ENCODE measurements at places on chromosomes 1 and 21. TPM values are rescaled to one million over a fixed set of nuclear protein-coding genes. Genes with fewer than 3 reads are reported as not detected.

- no peaks in the 10 kb centered on the region for H3K27me3 ChIP-seq
- no peaks in the 10 kb centered on the region for H3K4me1 ChIP-seq
- no peak for DNase-seq
Measured at GRCh38 chr1:81699234-81699633, 101.5 kb upstream of the ADGRL2 start.

- H3K27me3 ChIP-seq, result no peaks in the 10 kb centered on the region
- no peaks in the 10 kb centered on the region for H3K36me3 ChIP-seq
- no peaks in the 10 kb centered on the region for H3K4me1 ChIP-seq
- no peak for DNase-seq
- H3K4me3 ChIP-seq, result no peak overlapping the region
- no peak overlapping the region for H3K27ac ChIP-seq
Measured at GRCh38 chr1:164637461-164638375, 78.7 kb downstream of the PBX1 start.

- H3K27me3 ChIP-seq, result no peaks in the 10 kb centered on the region
- H3K4me3 ChIP-seq, result no peak overlapping the region
- H3K4me1 ChIP-seq, result peaks cover 6% of the 10 kb centered on the region
- peaks cover 6% of the 10 kb centered on the region for H3K36me3 ChIP-seq
Measured at GRCh38 chr21:43774163-43774562, 1.9 kb downstream of the CSTB start.

DNA sequence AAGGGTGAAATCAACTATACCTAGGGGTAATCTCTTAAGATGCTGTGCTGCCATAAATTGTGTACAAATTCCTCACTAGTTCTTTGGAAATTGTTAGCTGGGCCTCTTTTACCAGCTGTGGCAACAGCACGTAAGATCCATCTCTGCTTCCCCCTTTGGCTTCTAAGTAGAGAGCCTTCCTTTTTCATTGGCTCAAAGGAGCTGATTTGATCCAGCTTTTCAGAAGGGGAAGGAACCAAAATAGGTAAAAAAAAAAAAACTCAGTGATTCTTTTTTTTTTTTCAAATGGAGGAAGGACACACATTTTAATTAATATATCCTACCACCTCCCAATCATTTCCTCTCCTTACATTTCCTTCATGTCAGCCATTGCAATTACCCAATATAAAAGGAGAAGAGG is 4.0 kb upstream of the RCAN1 start:
- no peaks in the 10 kb centered on the region for H3K36me3 ChIP-seq
- H3K4me1 ChIP-seq, result peaks cover 4% of the 10 kb centered on the region
- no peak overlapping the region for H3K27ac ChIP-seq
- DNase-seq, result no peak
- no peak overlapping the region for H3K4me3 ChIP-seq

USF1 gene
- total RNA-seq, result 43.5 TPM

CFH gene
- total RNA-seq, result 1,479 TPM

All from liver (tissue), 10 donors.